Neural progenitor cell (in vitro differentiated cells): ENCODE measurements at places on chromosomes 16 and 17. TPM values are rescaled to one million over a fixed set of nuclear protein-coding genes. Genes with fewer than 3 reads are reported as not detected.

GRCh38 chr17:80101946-80102663 is 724 bp downstream of the GAA start:
- DNase-seq: peak; percentile 61
- no peak overlapping the region for H3K27ac ChIP-seq
- H3K27me3 ChIP-seq: peaks cover 14% of the 10 kb centered on the region

DNA sequence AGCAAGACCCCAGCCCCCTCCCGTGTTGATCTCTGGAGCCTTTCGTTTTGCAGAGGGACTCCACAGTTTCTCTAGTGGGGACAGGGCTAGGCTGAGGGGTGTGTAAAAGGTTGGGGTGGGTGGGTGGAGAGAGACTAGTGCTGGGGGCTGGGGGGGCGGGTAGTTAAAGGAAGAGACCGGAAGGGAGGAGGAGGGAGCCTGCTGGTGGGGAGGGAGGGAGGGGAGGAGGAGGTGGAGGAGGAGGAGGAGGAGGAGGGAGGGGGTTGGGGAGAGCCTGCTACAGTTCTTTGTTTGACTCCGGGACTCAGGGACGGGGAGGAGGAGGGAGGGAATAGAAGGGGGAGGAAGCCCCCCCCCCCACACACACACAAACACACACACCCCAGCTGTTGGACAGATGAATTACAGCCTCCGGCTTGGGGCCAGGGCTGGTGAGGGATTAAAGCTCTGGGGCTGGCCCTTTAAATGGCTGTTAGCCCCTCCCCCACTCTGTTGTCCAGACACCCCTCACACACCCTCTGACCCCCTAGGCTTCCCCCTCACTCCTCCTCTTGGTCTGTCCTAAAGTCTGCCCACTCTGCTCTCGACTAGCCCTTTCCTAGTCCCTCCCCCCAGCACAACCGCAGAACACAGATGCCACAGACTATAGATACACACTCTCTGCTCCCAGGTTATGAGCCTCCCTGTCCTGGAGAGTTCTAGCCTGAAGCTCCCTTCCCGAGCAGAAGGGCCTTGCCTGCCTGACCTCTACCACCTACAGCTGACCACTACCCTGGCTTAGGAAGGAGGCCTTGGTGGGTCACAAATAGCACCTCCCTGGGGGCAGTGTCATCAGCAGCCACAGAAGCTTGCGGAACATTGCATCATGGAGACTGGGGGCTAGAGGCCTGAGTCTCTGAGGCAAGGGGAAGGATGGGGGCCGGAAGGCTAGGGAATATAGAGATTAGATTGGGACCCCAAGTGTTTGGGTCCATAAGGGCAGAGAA is 4.4 kb downstream of the KDM6B start:
- peaks cover 37% of the 10 kb centered on the region for H3K4me1 ChIP-seq
- peaks cover 2% of the 10 kb centered on the region for H3K27me3 ChIP-seq
- DNase-seq: peak; percentile 92

The MYO15A gene
- total RNA-seq: 1.2 and 5.4 TPM in 2 replicates

- H3K27ac ChIP-seq: no peak overlapping the region
- H3K27me3 ChIP-seq: no peaks in the 10 kb centered on the region
- DNase-seq: no peak
- H3K36me3 ChIP-seq: no peaks in the 10 kb centered on the region
- no peak overlapping the region for H3K4me3 ChIP-seq
Measured at GRCh38 chr16:83532634-83533033, 275.1 kb upstream of the HSBP1 start.

DNA sequence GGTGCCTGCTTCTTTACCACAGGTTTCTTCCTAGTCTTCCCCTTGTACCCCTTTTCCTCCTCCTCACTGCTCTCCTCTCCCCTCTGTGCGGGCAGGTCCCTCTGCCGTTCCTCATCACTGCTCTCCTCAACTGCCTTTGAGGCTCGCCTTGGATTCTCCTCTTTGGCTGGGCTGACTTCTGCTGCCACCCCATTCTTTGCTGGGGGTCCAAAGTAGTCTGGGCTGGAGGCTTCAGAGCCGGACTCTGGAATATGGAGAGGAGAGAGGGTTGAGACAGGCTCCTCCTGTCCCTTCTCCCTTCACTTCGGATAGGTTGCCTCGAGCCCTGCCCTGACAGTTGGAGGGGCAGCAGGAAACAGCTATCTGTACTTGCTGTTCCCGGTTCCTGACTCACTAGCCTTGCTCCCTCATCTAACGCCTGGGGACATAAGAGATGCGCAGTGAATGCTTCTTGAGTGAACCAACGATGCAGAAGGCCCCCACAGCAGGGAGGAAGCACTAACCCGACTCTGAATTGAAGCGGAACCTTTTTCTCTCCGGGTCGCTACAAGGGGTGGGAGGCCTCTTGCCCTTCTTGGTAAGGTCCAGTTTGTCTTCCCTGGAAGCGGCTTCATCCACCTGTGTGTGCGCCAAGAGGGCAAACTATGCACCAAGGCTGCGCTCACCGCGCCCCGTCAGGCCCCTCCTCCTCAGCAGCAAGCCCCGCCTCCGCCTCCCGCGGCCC is 655 bp downstream of the HIRIP3 start:
- no peak for DNase-seq
- no peak overlapping the region for H3K27ac ChIP-seq
- peaks cover 12% of the 10 kb centered on the region for H3K4me1 ChIP-seq
- H3K27me3 ChIP-seq: no peaks in the 10 kb centered on the region
- H3K36me3 ChIP-seq: no peaks in the 10 kb centered on the region
- H3K4me3 ChIP-seq: peak overlapping the region; percentile 80

DNA sequence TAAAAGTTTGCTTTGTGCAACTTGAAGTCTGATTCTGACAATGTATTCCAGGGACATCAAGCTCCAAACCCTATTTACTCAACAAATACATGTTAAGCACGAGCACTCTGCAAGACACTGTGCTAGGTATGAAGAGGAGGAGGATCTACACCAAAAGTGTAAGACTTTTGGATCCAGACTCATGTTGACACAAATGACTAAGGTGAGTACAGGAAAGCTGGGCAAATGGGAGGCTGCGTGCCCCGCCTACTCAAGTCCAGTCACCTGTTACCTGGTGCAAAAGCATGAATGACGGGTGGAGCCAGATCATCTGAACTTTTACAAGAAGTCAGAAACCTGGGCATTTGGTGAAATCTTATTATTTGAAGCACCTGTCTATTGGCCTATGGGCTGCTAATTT is 120.7 kb downstream of the ABCC12 start:
- no peaks in the 10 kb centered on the region for H3K36me3 ChIP-seq
- H3K4me1 ChIP-seq: no peaks in the 10 kb centered on the region
- no peak overlapping the region for H3K27ac ChIP-seq
- H3K4me3 ChIP-seq: no peak overlapping the region

DNA sequence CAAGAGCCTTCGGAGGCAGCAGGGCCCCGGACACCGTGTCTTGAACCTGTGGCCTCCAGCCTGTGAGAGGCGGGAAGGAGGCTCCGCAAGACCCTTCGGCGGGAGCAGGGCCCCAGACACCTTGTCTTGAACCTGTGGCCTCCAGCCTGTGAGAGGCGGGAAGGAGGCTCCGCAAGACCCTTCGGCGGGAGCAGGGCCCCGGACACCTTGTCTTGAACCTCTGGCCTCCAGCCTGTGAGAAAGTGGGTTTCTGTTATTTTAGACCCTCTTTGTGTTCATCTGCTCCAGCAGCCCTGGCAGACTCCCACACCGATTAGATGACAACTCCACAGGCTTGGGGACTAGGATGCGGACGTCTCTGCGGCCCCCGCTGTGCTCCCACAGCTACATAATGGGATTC is 30.0 kb downstream of the FBXO31 start:
- no peak overlapping the region for H3K4me3 ChIP-seq
- no peak overlapping the region for H3K27ac ChIP-seq
- H3K36me3 ChIP-seq: no peaks in the 10 kb centered on the region
- DNase-seq: no peak
- H3K4me1 ChIP-seq: no peaks in the 10 kb centered on the region
- no peaks in the 10 kb centered on the region for H3K27me3 ChIP-seq

GRCh38 chr17:68596411-68596945 is 4.7 kb downstream of the FAM20A start:
- peaks cover 2% of the 10 kb centered on the region for H3K4me1 ChIP-seq
- DNase-seq: no peak
- H3K36me3 ChIP-seq: no peaks in the 10 kb centered on the region
- peaks cover 35% of the 10 kb centered on the region for H3K27me3 ChIP-seq
- H3K27ac ChIP-seq: no peak overlapping the region
